PC-3 (cell line): ENCODE measurements at places on chromosomes 2 and 18.

DNA sequence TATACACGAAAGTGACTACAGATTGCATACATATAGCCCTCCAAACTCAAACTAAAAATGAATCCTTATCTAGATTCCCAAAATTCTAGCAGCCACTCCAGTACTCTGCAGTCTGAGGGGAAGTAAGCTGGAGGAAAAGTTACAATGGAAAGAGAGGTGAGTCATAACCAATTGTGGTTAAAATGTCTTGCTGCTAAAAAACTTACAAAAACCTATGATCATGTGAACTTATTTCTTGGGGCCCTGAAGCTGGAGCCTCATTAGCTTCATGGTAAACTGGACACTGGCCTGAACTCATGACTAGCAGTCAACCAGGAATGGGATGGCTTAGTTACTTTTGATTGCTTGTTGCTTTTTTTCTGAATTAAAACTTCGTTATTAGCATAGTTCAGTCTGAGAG lies 175.9 kb downstream of the SLC4A3 start:
- H3K36me3 ChIP-seq: no peaks in the 10 kb centered on the region
- no peaks in the 10 kb centered on the region for H3K27me3 ChIP-seq
- peak; percentile 54 for DNase-seq
- no peak overlapping the region for H3K4me3 ChIP-seq
- no peak overlapping the region for H3K27ac ChIP-seq

- DNase-seq: no peak
- peaks cover 10% of the 10 kb centered on the region for H3K4me1 ChIP-seq
- H3K27ac ChIP-seq: no peak overlapping the region
- H3K27me3 ChIP-seq: no peaks in the 10 kb centered on the region
- peaks cover 13% of the 10 kb centered on the region; the same call in 1 of the 2 replicates for H3K36me3 ChIP-seq
These were observed 42.3 kb downstream of the TTC21B start for GRCh38 chr2:165911231-165911630.

DNA sequence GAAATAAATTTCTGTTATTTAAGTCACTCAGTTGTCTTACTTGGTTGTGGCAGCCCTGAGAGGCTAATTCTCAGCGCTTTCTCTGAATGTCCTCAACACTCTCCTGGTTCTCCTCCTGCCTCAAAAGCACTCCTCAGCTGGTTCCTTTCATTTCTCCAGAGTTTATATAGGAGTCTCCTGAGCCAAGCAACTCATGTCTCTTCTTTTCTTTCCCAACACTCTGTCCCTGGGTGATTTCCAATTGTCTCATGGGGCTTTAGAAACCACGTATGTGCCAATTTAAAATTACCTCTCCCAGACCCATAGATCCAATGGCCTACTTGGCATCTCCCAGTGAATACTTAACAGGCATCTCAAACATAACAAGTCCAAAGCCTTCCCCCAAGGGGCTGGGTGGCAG lies 184.3 kb downstream of the TTC32 start:
- H3K36me3 ChIP-seq: no peaks in the 10 kb centered on the region
- H3K27ac ChIP-seq: no peak overlapping the region
- no peaks in the 10 kb centered on the region for H3K27me3 ChIP-seq
- no peak overlapping the region for H3K4me3 ChIP-seq
- DNase-seq: no peak

- no peaks in the 10 kb centered on the region for H3K27me3 ChIP-seq
- no peaks in the 10 kb centered on the region for H3K36me3 ChIP-seq
- DNase-seq: no peak
- no peak overlapping the region for H3K27ac ChIP-seq
These were observed 154.5 kb downstream of the GALNT3 start for GRCh38 chr2:165639504-165639903.
